ENCODE measurements at places on chromosomes 7 and 10.

- DNase-seq, result no peak
These were observed 119.5 kb downstream of the AOAH start for GRCh38 chr7:36604806-36605205.

DNA sequence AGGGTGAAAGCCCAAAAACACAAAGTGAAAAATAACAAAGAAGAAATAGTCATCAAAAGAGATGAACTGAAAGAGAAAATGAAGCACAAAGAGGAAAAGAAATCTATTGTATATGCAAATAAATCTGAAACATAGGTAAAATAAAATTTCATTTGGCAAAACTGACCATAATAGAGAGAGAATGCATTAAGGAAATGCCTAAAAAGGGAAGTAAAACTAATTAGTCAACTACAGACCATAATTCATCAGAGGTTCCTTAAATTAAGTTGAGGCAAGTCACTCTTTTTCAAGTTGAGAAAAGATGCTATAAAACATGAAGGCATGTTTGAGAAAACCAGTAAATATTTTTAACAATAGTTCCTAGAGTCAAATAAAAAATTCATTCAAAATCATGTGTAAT is 233.3 kb downstream of the LRRN3 start:
- DNase-seq, result no peak

DNA sequence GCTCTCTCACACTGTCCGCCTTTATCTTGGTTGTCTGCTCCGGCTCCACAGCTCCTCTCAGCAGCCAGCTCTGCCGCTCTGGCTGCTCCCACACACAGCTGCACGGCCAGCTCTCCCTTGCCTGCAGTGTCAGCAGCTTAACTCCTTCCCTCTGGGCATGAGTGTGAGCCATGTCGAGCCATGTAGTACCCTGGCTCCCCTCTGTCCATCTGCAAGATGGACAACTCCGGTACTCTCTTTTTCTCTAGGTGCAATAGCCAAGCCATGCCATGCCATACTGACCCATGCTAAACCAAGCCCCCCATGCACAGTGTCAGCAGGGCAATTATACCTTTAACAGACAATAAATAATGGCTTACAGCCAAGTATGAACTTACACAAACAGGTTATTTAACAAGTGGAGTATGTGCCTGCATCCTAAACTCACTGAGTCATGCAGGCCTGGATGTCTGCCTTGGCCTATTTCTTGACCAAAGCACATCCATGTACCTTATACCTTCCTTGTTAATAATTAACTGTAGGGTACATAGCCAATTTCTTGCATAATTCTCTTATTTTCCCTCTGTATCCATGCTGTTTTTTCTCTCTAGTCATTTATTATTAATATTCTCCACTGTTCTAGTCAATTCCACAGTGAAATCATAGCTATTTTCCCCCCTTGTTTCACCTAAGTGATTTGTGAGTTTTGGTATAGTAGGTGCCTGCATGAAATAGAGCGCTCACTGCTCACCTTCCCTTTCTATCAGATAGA is 170.9 kb downstream of the CDK14 start:
- DNase-seq, result no peak

- DNase-seq, result no peak
These were observed 122.1 kb downstream of the NKX6-2 start for GRCh38 chr10:132663666-132664365.

- DNase-seq, result no peak
These were observed 3.8 kb downstream of the NEBL start for GRCh38 chr10:20893297-20893696.

DNA sequence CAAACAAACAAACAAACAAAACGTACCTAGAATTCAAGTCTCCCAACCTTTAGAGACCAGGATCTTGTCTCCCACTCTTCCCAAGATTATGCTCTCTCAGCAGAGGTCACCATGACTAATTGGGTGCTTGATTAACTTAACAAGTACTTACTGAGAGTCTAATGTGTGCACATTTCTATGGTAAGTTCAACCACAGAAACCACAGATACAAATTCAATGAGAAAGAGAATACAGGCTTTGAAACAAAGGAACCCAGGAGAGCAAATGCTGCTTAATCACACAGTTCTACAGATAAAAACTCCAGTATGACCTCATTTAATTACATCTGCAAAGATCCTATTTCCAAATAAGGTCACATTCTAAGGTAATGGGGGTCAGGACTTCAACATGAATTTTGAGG is 142.8 kb downstream of the DNAJC1 start:
- no peak for DNase-seq

DNA sequence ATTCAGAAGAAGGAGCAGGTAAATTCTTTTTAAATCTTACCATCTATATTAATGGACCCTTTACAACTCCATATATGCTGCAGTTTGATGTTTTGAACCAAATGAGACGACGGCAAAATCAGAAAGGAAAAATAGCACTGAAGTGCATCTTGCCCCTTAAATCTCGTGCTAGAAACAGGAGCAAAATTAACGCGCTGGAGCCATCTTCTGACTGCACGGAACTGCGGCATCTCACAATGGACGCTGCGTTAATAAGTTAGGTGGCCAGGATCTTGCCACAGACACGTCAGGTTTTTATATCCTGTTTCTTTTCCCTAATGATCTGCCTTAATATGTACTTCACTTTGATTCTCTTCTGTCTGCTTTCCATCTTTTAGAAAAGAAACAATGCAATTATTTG is 354.5 kb downstream of the TFEC start:
- no peak for DNase-seq

DNA sequence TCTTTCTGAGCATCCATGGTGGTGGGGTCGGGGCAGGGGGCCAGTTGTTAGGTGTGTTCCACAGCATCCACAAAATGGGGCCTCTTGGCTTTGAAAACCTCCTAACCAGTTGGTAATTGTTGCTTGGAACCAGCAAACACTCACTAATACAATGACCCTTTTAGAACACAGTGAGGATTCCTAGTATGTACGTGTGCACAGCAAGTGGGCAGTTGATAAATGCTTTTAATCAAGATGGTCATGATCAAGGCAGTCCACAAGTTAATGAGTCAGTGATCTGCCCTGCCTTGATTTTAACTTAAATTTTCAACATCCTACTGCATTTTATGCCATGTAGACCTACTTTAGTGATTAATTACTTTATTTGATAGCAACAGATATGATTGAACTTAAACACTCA is 103.1 kb downstream of the ETV1 start:
- no peak for DNase-seq

DNA sequence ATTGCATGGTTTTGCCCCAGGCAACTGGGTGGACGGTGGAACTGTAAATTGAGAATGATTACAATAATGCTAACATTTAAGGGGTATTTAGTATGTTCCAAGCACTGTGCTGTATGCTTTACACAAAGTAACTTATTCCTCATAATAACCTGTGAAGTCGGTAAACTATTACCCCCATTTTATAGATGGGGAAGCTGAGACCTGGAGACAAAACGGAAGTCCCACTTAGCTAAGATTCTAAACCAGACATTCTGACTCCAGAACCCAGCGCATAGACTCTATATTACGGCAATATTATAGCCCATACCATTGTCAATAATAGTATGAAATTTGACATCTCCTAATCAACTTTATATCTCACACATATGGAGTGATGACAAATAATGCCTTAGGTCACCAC is 39.9 kb upstream of the TMEM236 start:
- no peak for DNase-seq

DNA sequence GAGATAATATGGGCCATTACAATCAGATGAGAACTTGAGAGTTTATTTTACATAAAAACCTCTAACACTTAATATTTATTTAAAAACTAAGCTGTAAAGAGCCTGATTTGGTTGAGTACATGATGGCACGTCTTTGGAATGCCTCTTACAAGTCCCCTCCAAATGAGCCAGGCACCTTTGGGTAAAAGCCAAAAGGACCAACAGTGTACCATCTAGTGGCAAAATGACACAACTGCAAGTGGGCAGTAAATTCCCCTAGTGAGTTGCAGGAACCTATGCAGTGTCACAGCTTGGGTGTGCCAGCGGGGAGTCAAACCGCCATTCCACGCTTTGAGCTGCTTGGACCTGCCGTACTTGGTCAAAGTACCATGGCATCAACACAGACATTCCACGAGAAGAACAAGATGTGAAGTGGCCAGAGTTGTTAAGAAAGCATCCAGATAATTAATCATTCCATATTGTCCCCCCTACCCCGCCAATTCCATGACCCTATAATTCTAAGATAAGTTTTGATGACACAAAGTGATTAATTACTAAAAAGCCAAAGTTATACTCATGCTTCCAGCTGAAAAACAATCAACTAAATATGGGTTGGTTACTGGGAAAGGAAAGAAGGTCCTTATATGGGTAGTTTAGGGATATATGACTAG is 115.2 kb downstream of the SORBS1 start:
- DNase-seq, result peak; percentile 53

- no peak for DNase-seq
These were observed 5.7 kb downstream of the TMEM243 start for GRCh38 chr7:87213811-87214210.

DNA sequence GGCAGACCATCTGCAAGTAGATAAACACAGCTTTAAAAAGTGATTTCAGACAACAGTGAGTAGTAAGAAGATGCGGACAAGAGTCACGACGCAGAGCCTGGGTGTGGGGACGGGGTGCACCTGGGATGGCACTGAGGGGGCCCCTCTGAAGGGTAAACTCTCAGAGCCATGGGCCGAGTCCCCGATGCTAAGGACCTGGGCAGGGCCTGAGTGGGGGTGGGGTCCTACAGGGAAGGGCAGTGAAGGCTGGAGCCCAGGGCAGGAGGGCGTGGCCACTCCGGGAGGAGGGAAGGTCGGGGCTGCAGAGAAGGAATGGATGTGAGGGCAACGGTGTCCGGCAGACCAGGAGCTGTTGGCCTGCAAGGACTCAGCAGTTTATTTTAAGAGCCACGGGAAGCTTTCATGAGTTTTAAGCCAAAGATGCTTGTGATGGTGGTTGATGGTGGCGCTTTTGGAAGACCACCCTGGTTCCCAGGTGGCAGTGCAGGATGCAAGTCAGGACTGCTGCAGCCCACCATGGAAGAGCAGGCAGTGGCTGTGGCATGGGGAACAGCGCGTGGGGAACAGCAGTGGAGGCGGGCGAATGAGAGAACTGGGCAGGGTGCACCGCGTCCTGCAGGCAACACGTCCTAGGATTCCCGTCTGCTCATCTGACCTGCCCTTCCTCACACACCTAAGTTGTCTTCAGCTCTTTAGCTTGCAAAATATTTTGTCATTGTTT is 296.8 kb downstream of the DNAJB6 start:
- no peak for DNase-seq

- no peak for DNase-seq
These were observed 82.8 kb downstream of the MAPK8 start for GRCh38 chr10:48389272-48389671.

GRCh38 chr7:36349626-36350025 is 40.0 kb upstream of the ANLN start:
- no peak for DNase-seq

DNA sequence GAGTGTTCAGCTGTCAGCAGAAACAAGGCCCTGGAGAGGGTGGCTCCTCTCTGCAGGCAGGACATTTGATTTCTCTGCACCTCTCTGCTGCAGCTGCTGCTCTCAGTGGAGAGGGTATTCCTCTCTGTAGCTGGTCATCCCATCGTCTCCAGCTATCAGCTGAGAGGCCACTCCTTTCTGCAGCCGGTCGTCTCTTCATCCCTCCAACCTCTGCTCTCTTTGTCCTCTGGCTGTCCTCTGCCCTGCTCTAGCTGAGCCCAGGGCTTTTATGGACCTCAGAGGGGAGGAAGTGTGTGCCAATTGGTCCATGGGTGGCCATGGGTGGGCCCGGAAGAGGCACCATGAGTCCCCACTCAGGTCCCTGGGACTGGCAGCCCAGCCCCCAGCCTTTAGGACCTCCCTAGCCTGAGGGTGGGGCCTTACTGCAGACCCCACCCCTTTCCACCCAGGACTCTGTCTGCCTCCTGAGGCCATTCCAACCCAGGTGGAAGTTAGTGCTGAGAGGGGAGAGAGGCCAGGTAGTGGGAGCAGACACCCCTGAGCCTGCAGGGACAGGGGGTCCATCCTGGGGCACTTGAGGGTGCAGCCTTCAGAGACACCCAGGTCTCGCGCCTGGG is 26.2 kb upstream of the CDCA7L start:
- DNase-seq, result no peak

GRCh38 chr7:158779061-158780000 is 50.0 kb downstream of the ESYT2 start:
- no peak for DNase-seq

DNA sequence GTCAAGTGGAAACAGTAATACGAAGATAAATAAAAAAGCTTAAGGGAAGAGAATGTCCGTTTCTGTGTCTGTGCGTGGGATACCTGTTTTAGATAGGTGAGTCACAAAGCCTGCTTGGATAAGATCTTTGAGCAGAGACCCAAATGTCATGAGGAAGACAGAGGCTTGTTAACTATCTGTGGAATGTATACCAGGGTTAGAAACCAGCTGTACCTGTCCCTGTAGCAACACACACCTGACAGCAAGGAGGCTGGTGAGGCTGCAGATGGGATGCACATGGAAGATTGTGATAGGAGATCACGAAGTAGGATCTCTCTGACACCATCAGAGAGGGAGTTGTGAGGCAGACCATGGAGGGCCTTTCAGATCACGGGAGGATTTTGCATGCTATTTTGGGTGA is 105.3 kb downstream of the ARHGAP21 start:
- no peak for DNase-seq

- no peak for DNase-seq
These were observed 18.7 kb upstream of the ACHE start for GRCh38 chr7:100914208-100914878.

DNA sequence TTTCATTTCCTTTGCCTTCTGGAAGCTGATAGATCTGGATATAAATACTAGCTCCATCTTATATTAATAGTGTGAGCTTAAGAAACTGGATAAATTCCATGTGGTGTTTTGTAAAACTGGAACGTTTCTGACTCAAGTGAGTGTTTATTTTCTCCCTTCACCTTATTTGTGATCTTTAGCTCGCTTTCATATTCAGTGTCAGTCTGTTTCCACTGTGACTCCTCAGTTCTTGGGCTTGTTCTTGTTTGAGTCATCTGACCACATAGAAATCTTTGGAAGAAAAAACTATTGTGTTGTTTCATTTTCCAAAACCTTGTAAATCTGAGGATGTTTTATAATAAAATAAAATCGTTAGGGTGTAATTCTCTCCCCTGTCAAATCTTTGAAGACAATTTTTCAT is 186.4 kb downstream of the POLR1F start:
- no peak for DNase-seq

GRCh38 chr7:41921453-41921981 is 218.6 kb upstream of the INHBA start:
- DNase-seq, result no peak

DNA sequence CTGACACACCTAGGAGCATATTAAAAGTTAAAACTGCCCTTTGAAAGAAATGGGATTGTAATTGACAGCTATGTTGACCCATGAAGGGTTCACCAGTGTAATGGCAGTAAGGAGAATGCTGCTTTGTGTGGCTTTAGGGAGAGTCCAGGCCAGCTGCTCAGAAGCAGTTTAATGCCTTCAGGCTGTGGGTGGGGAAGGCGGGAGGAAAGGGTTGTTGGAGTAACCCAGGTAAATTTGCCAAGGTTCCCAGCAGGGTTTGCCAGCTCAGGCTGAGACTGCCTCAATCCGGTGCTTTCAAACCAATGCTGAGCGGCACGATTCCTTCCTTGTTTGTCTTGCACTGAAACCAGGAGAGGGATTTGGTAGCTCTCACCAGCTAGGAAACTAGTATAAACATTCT is 637.2 kb downstream of the INHBA start:
- no peak for DNase-seq
